ENCODE measurements at places on chromosomes 2 and 18. TPM values are rescaled to one million over a fixed set of nuclear protein-coding genes. Genes with fewer than 3 reads are reported as not detected.

GPR39 gene
- total RNA-seq: 1.3 TPM

TNFRSF11A gene
- total RNA-seq: 0.66 TPM

DNA sequence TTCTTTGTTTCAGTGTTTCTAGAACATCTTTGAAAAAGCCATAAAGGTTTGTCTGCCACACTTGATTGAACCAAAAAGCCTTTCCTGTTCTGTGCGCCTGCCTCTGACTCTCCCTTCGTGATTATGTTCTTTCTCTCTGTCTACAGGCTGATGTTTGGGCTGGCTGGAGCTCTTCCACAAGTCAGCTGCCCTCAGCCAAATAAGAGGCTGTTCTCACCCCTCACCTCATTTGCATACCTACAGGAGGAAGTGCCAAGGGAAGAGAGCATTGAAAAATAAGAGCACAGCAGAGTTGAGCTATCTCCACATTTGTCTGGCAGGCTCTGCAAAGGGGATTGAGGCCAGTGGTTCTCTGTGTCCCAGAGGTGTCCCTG is 15.8 kb downstream of the INPP5D start:
- H3K27ac ChIP-seq: no peak overlapping the region
- no peaks in the 10 kb centered on the region for H3K36me3 ChIP-seq
- DNase-seq: no peak
- H3K27me3 ChIP-seq: peaks cover 4% of the 10 kb centered on the region

DNA sequence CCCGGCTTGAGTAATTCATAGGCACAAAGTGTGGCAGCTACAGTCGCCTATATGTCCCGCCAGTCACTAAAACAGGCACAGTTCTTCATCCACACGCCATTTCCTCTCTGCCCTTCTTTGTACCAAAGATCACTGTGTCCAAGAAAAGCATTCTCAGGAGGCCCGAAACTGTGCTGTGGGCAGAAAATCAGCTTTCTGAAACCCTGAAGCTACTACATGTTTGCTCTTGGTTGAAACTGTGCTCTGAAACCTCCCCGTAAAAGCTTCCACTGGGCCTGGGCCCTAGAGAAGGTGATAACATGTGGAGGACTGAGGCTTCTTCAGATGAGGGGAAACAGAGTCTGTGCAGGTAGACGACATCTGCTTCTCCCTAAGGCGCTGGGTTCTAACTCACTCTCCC is 75.6 kb upstream of the ID2 start:
- DNase-seq: no peak
- no peak overlapping the region for H3K27ac ChIP-seq
- H3K4me3 ChIP-seq: no peak overlapping the region
- no peaks in the 10 kb centered on the region for H3K27me3 ChIP-seq
- H3K4me1 ChIP-seq: peaks cover 4% of the 10 kb centered on the region

All from fibroblast of lung (primary cell).